Daoy (cell line): ENCODE measurements at places on chromosomes 12 and 14. TPM values are rescaled to one million over a fixed set of nuclear protein-coding genes. Genes with fewer than 3 reads are reported as not detected.

Gene TEX22
- total RNA-seq, result 0.29 and 1.3 TPM in 2 replicates

Gene TAS2R30
- 0.46 TPM in 1 of 2 replicates, not detected in the other for total RNA-seq

Gene SPIC
- total RNA-seq, result not detected in 2 replicates

Gene CBLN3
- total RNA-seq, result not detected in 2 replicates

Gene KIF21A
- 17.2 and 23.8 TPM in 2 replicates for total RNA-seq

Gene MARCHF9
- 5.5 and 6.5 TPM in 2 replicates for total RNA-seq

- no peak for DNase-seq
Observed at GRCh38 chr12:105352940-105353635, 22.6 kb downstream of the C12orf75 start.

GRCh38 chr14:33880330-33880729, 70.5 kb downstream of the EGLN3 start:
- DNase-seq, result no peak

- no peak for DNase-seq
Observed at GRCh38 chr12:46843811-46844210, 18.0 kb upstream of the SLC38A4 start.

DNA sequence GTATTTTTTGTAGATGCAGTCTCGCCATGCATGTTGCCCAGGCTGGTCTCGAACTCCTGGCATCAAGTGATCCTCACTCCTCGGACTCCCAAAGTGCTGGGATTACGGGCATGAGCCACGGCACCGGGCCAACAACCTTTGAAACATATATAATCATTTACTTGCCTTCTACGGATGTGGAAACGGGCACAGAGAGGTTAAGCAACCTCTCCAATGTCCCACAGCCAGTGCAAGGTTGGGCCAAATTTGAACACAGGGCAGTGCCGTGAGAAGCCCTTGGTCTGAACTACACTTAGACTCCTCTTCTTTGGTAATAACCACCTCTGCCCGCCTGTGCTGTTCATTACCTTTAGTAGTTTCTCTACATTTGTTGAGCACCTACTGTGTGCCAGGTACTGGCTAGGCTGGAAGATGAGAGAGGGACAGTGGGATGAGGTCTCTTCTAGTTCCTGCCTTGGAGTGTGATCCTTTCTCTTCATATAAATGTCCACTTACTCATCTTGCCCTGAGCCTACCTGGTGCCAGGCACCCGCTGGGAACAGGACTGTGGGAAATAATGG, 2.2 kb downstream of the DDX54 start:
- DNase-seq, result no peak
